Stimulated activated CD4-positive, alpha-beta T cell treated with anti-CD3 and anti-CD28 coated beads, Interleukin-15, amount 100 ng/mL, for 1 hour (primary cell): ENCODE measurements at places on chromosomes 12 and 14.

- DNase-seq = no peak
Observed at GRCh38 chr14:24145690-24146452, 539 bp downstream of the PSME2 start.

DNA sequence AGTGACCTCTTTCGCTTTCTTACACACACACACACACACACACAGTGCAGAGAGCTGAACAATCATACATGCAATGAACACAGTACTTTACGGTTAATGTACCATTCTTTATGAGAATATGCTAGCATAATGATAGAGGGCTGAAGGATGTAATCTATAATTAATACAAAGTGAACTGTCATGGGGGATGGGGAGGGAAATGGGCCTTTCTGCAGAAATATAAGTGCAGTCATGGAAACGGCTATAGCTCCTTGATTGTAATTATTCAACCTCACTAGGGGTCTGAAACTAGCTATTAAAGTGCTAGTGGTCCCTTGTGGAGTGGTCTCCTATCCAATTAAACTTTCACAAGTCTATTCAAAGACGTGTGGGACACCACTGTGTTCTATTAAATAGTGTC, 443.2 kb upstream of the FOXG1 start:
- DNase-seq = no peak

- no peak for DNase-seq
Observed at GRCh38 chr14:67483579-67484285, 4.8 kb downstream of the TMEM229B start.

GRCh38 chr14:24534286-24534685, 26.2 kb upstream of the CMA1 start:
- no peak for DNase-seq

DNA sequence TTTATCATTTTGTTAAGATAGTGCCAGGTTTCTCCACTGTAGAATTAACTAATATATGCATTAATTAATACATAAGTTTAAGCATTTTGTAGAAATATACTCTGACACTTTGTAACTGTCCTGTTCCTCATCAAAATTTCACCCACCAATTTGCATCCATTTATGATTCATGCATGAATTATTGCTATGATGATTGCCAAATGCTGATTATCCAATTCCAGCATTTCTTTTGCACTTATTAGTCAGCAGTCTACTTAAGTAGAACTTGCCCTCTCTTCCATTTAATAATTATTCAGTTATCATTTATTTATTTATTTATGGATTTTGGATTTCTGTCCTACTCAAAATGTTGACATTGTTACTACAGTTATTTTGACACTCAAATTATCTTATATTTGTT, 72.2 kb downstream of the SLC6A15 start:
- no peak for DNase-seq

DNA sequence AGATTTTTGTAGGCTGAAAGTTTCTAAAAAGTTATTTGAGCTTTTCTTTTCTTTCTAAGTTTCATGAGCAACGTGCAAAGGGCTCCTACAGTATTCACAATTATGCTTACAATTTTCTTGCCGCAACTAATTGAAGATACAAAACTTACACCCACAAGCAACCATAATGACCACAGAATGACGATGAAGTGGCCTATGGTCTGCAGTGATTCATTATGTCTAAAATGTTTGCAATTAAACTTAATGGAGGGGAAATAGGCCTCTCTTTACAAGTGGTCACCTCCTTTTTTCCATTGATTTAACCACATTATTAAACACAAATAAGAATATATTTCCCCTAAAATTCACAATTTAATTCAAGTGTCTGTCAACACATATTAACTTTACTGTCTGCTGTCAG, 732.6 kb upstream of the FLRT2 start:
- DNase-seq = no peak

DNA sequence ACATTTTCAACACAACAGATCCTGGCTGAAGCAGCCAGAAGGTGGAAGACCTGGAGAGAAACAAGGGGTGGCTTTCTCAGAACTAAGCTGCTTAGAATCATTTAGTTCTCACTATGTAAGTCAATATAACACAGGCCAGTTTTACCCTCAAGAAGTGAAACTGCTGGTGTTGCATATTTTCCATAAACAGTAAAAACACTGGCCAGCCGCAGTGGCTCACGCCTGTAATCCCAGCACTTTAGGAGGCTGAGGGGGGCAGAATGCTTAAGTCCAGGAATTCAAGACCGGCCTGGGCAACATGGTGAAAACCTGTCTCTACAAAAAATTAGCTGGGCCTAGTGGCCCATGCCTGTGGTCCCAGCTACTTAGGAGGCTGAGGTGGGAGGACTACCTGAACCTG, 11.6 kb downstream of the STX2 start:
- no peak for DNase-seq

- no peak for DNase-seq
Observed at GRCh38 chr14:88831284-88831683, 6.8 kb downstream of the TTC8 start.

GRCh38 chr14:64848239-64848638, 31.5 kb downstream of the SPTB start:
- DNase-seq = no peak

- DNase-seq = no peak
Observed at GRCh38 chr12:90151491-90152015, 442.9 kb upstream of the ATP2B1 start.

- no peak for DNase-seq
Observed at GRCh38 chr12:164207-164606, 49.8 kb downstream of the SLC6A12 start.

- no peak for DNase-seq
Observed at GRCh38 chr14:70642303-70643235, 853 bp downstream of the TTC9 start.

GRCh38 chr14:35526962-35527361, 7.0 kb upstream of the INSM2 start:
- no peak for DNase-seq

GRCh38 chr12:102527171-102527720, 46.9 kb upstream of the IGF1 start:
- no peak for DNase-seq

GRCh38 chr14:93731753-93732152, 56.5 kb downstream of the PRIMA1 start:
- DNase-seq = no peak

DNA sequence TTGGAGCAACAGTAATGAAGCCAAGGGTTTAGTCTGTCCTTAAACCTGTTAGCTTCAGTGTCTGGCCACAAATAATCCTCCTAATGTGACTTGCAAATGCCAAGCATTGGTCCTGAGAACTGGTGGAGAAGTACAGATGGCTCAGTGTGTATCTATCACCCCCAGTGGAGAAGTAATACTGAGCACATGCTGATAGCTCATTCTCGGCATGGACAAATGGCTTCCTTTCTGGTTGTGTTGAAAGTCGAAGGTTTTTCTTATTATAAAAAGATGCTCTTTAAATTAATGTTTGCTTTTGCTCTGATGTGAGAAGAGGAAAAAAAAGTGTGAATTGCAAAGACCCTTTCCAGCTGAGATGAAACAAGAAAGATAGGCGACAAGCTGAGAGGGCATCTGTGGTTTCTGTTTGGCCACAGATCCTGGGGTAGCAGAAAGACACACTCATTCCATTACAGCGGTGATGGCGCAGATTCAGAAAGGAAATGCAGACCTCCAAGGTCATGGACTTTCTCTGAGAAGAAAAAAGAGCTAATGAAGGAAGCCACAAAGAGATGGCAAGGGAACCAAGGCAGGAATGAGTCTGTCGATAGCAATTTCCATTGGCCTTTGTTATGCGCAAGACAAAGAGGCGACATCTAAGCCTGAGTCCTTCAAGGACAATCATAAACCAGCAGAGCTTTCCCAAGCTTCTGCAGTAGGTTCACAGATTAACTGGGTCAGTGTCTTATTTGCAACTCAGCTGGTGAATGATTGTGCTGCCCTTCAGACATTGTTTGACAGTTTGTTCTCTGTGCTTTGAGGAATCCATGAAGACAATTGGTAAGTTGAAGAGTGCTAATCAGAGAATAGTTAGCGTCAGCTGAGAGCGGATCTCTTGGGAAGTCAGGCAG, 155.5 kb upstream of the RGS6 start:
- DNase-seq = no peak

DNA sequence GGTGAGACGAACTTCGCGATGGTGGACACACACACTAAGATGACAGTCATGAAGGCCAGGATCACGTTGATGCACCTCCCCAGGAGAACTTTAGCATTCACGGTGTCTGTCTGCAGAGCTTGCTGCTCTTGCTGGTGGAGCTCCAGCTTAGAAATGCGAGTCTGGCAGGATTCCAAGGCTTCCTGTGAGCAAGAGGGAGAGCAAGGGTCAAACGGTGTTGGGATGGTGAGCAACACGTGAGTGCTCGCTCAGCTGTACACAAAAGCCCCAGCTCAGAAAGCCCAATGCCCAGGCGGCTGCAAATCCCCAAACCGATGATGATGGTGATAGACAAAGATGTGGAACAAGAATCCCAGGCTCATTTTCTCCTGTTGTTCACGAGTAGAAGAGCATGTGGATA, 78.8 kb downstream of the TMCC3 start:
- DNase-seq = no peak

- DNase-seq = no peak
Observed at GRCh38 chr14:72618424-72618823, 275.5 kb downstream of the DPF3 start.

GRCh38 chr12:97639702-97640101, 177.1 kb downstream of the RMST start:
- DNase-seq = no peak

GRCh38 chr14:95195031-95195430, 37.7 kb upstream of the DICER1 start:
- no peak for DNase-seq

GRCh38 chr14:72568296-72568992, 325.5 kb downstream of the DPF3 start:
- DNase-seq = no peak

GRCh38 chr14:29215853-29216252, 449.3 kb downstream of the FOXG1 start:
- DNase-seq = no peak

- no peak for DNase-seq
Observed at GRCh38 chr12:105677672-105678071, 347.2 kb downstream of the C12orf75 start.

- DNase-seq = no peak
Observed at GRCh38 chr14:105486163-105486973, at the start of gene CRIP1. CRIP1 (plus strand) TSS chr14:105486886; CDS start chr14:105487260, 374 bp downstream.

GRCh38 chr12:44571006-44571550, 305.0 kb downstream of the NELL2 start:
- DNase-seq = no peak

DNA sequence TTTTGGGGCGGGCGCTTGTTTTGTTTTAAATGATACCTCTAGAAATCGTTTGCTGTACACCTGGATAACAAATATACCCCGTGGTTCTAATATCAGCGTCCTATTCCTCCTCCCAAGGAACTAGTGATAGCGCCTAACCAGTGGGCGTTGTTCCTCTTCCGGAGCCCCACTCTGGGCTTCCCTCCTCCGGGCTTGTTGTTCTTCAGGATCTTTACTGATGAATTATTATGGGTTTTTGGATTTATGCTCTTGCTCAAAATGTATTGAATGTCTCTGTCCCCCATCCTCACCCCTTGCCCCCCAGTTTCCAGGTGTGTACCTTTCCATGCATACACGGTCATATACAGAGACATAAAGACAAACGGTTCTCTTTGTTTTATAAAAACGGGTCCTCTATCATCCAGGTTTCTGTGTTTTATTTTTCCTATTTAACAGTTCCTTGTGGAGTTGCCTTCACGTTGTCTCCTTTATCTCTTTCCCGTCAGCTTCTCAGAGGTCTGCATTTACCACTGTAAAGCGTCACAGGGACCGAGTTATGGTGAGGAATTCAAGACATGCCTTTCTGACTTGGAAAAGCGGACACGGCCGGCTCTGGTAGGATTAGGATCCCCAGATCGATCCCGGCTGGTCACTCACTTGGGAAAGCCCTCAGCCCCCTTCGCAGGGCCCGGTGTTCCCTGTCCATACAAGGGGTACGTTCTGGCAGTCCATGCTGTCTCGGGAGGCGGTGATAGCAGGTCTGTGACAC, 655 bp upstream of the PLEKHG3 start:
- no peak for DNase-seq

DNA sequence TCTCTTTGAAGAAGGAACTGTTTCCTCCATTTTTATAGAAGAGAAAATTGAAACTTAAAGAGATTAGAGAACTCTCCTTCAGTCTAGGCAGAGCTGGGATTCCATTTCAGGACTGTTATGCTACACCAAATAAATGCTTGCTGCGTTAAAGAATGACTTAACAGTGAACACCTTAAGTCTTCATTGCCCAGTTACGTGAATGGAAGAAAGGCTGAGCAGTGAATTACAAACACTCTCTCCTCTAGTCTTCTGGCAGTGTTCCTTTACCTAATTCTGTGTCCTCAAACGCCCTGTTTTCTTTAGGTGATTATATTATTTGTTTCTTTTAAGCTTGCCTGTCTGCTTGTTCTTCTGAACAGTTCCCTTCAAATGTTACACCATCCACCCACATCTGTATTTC, 59.7 kb downstream of the RCOR1 start:
- DNase-seq = no peak

DNA sequence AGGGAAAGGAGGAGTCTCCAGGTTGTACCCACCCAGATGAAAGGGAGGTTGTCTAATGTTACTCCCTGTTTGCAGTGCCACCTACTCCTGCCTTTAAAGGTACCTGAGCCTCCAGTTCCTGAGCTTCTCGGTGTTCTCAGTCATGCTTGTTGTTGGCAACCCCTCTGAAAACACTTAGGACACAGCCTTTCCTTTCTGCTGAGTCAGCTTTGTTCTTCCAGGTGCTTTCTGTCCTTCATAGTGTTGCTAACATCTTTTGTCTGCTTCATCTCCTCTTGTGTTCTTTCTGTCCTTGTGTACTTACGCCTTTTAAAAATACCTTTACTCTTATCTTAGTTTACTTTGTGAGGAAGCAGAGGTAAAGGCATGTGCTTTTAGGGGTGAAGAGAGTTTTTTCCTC, 97.0 kb upstream of the NEDD1 start:
- no peak for DNase-seq

- DNase-seq = no peak
Observed at GRCh38 chr12:8676651-8677050, 14.0 kb upstream of the MFAP5 start.

DNA sequence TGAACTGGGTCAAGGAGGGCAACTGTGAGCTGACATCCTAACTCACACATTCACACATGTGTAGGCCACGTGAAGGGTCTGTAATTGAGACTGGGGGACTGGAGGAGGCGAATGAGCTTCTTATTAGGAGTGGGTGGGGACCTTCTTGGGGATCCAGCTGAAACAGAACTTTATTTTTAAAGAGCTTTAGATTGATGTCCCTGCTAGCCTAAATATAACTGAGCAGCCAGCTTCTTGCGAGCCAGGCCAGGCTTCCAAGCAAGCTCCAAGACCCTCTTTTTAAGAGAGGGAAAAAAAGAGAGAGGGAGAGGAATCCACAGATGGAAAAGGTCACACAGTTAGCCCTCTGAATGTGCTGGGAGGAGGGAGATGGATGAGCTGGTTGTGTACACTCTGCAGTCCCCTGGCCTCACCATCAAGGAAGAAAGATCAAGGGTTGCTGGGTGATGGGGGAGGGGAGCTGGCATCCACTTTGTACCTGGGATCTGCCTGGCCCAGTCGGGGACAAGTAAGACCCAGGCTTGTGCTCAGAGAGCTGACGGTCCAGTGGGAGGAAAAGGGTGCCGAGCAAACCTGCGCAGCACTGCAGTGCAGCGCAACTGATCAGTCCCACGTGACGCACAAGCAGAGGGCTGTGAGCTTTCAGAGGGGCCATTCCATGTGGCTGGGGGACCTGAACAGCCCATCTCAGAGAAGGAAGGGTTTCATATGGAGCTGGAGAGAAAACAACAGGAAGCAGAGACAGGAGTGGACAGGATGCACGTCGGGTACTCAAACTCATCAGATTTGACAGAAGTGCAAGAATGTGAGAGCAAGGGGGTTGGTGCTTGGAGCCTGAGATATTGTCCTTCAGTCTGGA, 154.5 kb downstream of the ZFP36L1 start:
- DNase-seq = no peak
